ENCODE measurements at places on chromosomes 2 and 18. TPM values are rescaled to one million over a fixed set of nuclear protein-coding genes. Genes with fewer than 3 reads are reported as not detected.

The GRHL1 gene
- 1.2 TPM for total RNA-seq

The ANKRD30BL gene
- total RNA-seq, result not detected

The NETO1 gene
- not detected for total RNA-seq

The ANKZF1 gene
- 19.5 TPM for total RNA-seq

The RFTN2 gene
- not detected for total RNA-seq

The GIGYF2 gene
- total RNA-seq, result 31.2 TPM

The OXER1 gene
- not detected for total RNA-seq

The CCDC74B gene
- total RNA-seq, result 7.5 TPM
